Mucosa of descending colon (tissue), 3 donors: ENCODE measurements at places on chromosomes 6 and 20.

DNA sequence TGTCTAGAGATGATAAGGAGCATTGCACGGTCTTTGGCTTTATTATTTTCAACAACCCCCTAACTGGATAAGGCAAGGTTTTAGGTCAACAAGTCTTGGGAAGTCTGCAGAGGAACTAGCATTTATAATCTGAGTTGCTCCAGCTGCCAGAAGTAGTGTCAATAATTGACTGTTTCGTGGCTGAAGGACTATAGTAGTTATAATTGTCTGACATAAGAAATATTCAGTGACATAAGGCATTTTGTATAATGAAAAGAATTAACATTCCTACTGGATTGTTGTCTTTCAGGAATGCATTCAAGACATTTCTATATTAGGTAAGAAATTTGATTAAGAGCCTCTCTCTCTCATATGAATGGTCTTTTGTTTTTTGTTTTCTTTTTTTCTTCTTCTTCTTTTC is 136.9 kb upstream of the SGK1 start:
- no peak for DNase-seq

GRCh38 chr6:79375635-79376337 is 141.3 kb upstream of the HMGN3 start:
- no peak for DNase-seq

DNA sequence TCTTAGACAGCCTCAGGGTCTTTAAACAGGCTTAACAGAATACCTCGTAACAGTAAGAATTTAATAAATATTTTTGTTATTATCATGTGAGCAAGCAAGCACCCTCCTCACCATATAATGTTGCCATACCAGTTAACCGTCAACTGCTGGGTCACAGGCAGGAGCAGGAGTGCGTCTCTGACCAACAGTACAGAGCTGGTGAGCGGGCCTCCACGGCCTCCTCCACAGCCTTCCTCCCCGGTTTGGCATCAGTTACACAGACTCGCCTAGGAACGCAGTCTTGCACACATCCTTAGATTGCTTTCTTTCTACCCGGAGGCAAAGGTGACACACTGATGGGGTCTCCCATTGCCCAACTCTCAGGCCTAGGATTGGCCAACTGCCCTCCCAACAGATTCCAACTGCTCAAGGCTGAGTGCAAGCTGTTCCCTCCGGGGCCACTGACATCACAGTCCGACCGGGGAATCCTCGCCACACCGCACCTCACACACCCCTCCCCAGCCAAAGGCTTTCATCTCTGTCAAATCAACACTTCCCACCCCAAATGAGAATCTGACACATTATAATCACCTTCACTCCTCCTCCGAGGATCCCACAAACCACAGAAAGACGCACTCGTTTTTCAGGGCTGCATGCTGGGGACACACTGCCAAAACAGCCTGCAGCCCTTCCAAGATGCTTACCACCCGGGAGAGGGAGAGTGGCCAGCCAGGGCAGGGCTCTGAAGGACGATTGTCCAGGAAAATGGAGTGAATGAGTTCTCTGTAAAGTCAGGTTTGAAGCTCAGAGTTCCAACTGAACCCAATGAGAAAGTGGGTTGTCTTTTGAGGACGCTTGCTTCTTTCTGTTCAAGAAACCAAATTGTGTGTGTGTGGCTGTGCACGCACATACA is 63.2 kb downstream of the PDE10A start:
- no peak for DNase-seq

DNA sequence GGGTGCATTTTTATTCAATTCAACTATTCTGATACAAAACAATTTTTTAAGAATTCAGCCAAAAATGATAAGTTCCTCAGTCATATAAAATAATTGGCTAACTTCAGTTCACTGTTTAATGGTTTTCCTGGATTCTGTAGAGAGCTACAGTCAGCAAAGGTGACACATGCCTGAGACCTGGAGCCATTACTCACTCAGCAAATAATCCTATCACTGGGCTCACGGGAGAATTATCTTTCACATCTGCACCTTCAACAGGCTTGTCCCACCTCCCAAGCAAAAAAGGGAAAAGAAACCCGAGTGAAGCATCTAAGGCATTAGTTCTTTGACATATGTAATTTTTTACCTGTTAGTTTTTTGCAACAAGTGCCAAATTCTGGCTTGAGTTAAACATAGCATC is 34.9 kb upstream of the FOXA2 start:
- DNase-seq = no peak

DNA sequence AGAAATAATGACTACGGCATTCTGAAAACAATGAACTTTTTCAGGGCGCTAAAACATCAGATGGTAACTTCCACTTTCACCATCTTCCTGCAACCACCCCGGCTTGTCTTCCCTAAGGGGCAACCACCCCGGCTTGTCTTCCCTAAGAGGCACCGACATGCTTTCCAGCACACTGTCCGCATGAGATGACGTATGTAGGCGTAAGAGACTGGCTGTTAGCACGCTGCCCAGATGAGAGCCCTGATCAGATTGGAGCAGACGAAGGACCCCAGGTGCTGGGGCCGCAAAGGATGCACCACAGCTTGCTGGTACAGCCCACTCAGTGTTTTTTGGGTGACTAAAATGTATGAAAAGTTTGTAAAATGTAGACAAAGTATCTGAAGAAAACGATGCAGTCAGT is 29.3 kb downstream of the ASCC3 start:
- DNase-seq = no peak

- DNase-seq = no peak
Measured at GRCh38 chr6:39441986-39442385, 119.5 kb upstream of the KCNK16 start.

DNA sequence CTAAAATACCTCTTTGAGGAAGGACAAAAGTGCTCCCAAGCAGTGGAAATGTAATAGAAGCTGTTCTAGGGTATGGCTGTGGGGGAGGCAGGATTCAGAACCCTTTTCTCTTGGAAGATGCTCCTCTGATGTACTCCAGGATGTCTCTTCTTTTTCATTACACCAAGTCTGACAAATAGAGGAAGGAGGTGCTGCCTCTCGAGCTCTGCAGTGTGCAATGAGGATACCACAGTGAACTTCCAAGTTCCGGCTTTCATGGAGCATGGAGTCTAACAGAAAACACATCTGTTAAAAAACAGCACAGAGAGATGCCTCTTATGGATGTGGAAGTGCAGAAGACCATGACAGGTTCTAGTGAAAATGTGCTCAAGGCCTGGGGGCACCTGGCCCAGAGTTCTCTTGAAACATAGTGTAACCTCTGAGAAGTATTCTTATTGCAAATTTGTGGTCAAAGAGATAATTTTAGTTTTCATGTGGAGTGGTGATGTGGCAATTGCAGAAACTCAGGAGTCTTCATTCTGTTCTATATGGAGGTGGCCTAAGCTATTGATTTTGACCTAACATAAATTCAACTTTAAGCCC is 362.0 kb upstream of the CITED2 start:
- no peak for DNase-seq

DNA sequence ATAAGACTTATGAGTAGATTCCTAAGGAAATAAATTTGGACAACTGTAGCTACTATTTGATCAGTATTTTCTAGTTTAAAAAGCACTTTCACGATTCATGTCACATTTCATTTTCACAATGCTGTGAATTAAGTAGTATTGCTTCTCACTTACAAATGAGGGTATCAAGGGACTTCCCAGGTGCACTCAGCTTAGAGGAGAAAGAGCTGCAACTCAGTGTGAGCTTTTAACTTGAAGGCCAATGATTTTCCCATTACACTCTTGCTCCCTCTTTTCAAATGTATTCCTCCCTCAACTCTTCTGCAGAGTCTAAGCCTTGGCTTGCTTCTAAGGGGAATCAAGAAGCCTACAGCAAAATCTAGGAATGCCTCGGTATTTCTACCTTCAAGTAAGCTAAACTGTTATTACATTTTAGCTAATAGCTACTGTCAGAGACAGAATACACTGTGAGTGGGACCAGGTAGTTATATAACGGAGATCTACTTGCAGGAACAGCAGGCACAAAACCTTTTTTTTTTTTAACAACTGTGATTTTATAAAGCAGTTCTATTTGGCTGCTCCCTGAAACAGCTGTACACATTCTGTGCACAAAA is 339.0 kb downstream of the SYNE1 start:
- DNase-seq = no peak

GRCh38 chr20:47668313-47669151 is 116.7 kb downstream of the SULF2 start:
- no peak for DNase-seq

GRCh38 chr6:36781669-36782068 is 57.6 kb downstream of the CPNE5 start:
- no peak for DNase-seq

DNA sequence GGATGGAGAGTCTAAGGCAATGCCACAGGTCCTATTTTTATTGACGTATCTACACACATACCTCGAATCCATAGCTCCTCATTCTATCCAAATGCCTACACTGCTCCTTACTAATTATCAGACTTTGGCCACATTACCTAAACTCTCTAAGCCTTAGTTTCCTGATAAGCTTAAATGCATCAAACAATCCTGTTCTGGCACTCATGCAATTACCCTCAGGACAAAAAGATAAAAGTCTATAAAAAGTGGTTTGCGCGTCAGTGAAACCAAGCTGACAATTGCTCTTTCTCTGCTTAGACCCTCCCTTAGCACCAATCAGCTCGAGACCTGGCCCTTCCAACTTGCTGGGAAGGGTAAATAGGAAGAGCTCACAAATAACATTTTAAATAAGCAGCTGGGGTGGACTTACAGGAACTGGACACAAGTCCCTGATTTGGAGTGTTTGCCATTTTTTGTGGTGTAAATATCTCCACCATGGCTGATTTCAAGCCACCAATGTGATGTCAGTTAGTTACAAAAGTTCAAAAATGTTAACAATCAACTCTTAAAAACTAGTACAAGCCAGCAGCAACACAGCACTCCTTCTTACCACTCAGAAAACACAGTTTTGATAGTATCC is 7.2 kb upstream of the PLEKHG1 start:
- DNase-seq = no peak

DNA sequence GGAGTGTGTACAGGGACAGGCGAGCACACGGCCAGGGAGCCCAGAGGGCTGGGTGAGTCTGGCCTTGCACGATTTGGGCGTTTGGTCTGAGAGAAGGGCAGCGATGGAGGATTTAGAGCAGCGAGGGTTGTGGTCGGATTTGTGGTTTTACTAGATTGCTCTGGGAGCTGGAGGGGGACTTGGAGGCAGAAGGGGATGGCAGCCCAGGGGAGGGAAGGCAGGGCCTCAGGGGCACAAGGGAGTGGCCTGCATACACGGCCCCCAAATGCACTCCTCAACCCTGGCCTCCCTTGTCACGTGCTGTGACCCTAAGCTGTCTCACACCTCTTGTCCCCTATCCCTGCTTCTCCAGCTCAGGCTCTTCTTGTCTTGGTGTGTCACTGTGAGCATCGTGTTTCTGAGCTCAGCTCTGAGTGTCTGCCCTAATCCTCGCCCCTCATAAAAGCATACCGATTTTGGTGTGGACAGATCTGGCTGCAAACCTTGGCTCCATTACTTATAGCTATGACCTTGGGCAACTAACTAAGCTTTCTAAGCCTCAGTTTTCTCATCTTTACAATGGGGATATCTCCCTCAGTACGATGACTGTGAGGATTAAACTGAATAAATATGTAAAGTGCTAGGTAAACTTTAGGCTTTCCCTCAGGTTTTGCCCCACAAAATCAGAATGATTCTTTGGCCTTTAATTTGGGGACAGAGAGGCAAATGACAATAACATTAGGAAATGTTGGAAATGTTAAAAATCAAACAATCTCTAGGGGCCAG is 120.1 kb upstream of the ARMC2 start:
- no peak for DNase-seq

DNA sequence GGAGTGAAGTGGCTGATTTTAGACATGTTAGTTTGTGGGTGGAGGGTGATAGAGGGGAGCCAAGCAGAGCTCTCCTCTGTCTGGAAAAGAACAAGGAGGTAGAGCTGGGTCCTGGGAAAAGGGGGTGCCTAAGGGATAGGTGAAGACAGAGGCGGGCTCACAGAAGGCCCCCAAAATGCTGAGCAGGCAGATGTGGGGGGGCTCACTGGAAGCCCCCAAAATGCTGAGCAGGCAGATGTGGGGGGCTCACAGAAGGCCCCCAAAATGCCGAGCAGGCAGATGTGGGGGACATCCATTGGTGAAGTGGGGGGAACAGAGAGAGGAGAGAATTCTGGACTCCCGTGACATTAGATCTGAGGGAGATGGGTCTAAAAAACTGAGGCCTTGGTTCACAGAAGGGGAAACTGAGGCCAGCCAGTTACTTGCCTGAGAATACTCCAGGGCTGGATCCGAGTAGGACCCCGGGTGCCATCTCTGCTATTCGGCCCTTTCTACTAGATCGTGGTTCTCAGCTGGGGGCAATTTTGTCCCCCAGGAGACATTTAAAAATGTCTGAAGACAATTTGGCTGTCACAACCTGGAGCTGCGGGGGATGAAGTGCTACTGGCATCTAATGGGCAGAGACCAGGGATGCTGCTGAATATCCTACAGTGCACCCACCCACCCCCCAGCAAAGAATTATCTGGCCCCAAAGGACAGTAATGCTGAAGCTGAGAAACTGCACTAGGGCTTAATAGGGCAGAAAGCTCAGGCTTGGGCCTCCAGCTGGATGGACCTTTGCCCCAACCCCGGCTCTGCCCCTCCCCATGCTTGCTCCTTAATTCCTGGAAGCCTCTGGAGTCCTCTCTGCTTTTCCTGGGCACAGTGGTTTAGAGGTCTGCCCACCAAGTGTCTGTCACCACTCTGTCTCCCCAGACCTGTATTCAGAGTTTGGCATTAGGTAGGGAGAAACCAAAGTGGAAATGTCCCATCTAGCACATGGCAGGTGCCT is 2.1 kb downstream of the LPIN3 start:
- no peak for DNase-seq

- peak; percentile 20 for DNase-seq
Measured at GRCh38 chr20:48603116-48603818, 224.5 kb downstream of the PREX1 start.

DNA sequence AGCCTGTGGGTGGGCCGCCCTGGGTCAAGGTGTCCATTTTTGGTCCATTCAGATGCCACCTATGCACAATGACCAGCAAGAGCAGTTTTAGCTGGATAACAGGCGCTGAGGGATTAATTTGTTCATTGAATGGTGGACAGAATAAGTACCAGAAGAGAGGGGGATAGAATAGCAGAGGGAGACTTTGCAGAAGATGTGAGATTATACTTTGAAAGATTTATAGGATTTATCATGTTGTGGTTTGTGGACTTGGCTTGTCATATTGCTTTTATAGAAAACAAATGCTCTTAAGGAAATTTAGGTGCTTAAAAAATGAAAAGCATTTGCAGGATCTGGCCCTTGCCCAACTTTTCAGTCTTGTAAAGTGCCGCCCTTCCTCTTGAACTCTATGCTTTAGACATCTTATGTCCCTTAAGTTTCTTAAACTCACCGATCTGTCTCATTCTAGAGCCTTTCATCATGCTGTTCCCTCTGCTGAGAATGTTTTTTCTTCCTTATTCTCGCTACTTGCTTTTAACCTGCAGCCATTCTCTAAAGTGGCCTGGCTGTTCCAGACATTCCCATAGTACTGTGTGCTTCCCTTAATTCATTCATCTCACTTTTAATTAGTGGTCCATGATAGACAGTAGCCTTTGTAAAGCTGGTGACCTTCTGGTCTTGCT is 42.5 kb downstream of the CD109 start:
- DNase-seq = no peak
